ENCODE measurements at places on chromosomes 6 and 20.

- no peak for DNase-seq
Measured at GRCh38 chr6:105790635-105791034, 295.5 kb upstream of the PRDM1 start.

GRCh38 chr6:142764311-142764710 is 180.7 kb downstream of the HIVEP2 start:
- DNase-seq: no peak

DNA sequence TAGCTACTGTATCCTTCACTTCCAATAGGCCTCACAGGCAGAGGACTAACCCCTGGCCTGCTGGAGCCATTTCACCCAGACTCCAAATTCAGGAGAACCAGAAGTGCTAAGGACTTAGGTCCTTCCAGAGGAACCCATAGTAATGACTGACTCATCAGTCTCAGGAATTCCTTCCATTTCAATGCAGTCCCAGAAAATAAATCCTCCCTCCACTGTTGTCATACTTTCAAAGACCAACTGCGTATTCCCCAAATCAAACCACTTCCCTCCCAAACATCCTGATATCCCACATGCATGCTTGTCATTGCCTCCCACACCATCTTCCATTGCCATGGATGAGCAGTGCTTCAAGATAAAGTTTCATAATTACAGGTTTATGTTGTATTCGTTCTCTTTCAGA is 31.8 kb upstream of the NT5E start:
- no peak for DNase-seq

DNA sequence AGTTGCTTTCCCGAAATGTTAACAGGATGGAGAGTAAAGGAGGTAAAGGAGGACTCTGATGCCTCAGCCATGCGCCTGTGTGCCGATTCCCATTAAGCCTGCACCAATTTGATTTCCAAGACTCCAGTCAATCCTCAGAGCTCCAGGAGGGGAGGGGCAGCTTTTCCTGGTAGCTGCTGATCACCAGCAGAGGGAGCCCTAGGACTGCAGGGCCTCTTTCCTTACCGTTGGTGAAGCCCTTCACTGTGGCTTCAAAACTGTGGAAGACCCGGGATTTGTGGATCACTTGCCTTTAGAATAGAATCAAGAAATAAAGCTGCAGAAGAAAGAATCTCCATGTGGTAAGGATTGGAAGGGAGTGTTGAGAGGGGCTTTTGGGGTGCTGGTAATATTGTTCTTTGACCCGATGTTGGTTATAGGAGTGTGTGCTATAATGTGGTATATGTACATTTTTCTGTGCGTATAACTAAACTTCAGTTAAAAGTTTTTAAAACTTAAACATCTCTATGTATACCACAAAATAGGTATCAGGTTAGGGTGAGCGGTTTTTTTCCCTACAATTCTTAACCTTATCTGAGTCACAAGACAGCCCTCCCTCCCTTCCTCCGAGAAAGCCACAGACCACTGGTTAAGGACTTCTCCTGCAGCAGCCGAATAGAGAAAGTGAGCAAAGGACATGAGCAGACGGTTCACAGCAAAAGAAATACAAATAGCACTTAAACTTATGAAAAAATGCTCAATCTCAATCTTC is 6.9 kb upstream of the OSER1 start:
- DNase-seq: peak; percentile 80

DNA sequence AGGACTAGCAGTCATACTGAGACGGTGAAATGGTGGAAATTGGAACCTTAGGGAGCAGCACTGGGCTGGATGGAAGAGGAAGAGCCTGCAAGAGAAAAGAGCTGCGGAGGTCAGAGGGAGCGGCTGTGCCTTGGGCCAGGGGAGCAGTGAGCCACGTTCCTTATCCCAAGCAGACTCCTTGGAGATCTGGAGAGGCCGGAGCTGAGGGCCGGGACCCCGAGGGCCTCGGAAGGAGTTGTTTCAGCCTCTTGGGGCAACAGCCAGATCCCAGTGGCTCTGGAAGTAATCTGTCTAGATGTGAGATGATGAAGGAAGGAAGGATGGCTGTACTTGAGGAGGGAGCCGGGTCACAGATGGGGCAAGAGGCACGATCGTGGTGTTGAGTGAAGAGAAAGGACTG is 16.1 kb downstream of the PCMTD2 start:
- no peak for DNase-seq

- no peak for DNase-seq
Measured at GRCh38 chr20:7248281-7249201, 481.1 kb downstream of the BMP2 start.
